Osteocyte (in vitro differentiated cells): ENCODE measurements at places on chromosomes 12 and 14. TPM values are rescaled to one million over a fixed set of nuclear protein-coding genes. Genes with fewer than 3 reads are reported as not detected.
A peak's percentile ranks its signal among the peaks of the same experiment; 100 is the strongest.

LRRC10 gene
- total RNA-seq: not detected in 2 replicates

SIRT4 gene
- 0.94 and 0.97 TPM in 2 replicates for total RNA-seq

- peak; percentile 30 for DNase-seq
- no peak overlapping the region for H3K27ac ChIP-seq
- peaks cover 37% of the 10 kb centered on the region for H3K27me3 ChIP-seq
- peaks cover 9% of the 10 kb centered on the region for H3K4me1 ChIP-seq
- H3K4me3 ChIP-seq: no peak overlapping the region
These were observed 23.5 kb upstream of the OASL start for GRCh38 chr12:121062391-121063045.

- no peaks in the 10 kb centered on the region for H3K27me3 ChIP-seq
- DNase-seq: no peak
These were observed 25.7 kb downstream of the KLRK1 start for GRCh38 chr12:10363914-10364814.

RPL10L gene
- not detected in 2 replicates for total RNA-seq

GRCh38 chr12:89084751-89085150, 267.6 kb downstream of the DUSP6 start:
- H3K4me1 ChIP-seq: peaks cover 2% of the 10 kb centered on the region
- no peak overlapping the region for H3K4me3 ChIP-seq
- no peak for DNase-seq

KCNMB4 gene
- total RNA-seq: 1.1 and 1.5 TPM in 2 replicates

DNA sequence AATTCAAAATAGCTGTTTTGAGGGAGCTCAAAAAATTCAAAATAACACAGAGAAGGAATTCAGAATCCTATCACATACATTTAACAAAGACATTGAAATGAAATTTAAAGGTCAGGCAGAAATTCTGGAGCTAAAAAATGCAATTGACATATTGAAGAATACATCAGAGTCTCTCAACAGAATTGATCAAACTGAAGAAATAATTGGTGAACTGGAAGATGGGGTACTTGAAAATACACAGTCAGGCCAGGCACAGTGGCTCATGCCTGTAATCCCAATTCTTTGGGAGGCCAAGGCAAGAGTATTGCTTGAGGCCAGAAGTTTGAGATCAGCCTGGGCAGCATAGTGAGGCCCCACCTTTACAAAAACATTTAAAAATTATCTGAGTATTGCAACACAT, 34.1 kb upstream of the DHRS7 start:
- peaks cover 3% of the 10 kb centered on the region for H3K36me3 ChIP-seq
- no peak overlapping the region for H3K4me3 ChIP-seq
- H3K27ac ChIP-seq: no peak overlapping the region
- peaks cover 15% of the 10 kb centered on the region for H3K27me3 ChIP-seq

- H3K27me3 ChIP-seq: no peaks in the 10 kb centered on the region
- H3K4me1 ChIP-seq: peaks cover 14% of the 10 kb centered on the region
- H3K27ac ChIP-seq: no peak overlapping the region
- H3K36me3 ChIP-seq: no peaks in the 10 kb centered on the region
- no peak for DNase-seq
These were observed 315.7 kb downstream of the NAV3 start for GRCh38 chr12:78146365-78146772.

GRCh38 chr12:92035477-92035876, 110.2 kb downstream of the BTG1 start:
- no peaks in the 10 kb centered on the region for H3K36me3 ChIP-seq
- no peak for DNase-seq
- no peaks in the 10 kb centered on the region for H3K27me3 ChIP-seq

PPFIA2 gene
- 0.65 and 0.67 TPM in 2 replicates for total RNA-seq

DNA sequence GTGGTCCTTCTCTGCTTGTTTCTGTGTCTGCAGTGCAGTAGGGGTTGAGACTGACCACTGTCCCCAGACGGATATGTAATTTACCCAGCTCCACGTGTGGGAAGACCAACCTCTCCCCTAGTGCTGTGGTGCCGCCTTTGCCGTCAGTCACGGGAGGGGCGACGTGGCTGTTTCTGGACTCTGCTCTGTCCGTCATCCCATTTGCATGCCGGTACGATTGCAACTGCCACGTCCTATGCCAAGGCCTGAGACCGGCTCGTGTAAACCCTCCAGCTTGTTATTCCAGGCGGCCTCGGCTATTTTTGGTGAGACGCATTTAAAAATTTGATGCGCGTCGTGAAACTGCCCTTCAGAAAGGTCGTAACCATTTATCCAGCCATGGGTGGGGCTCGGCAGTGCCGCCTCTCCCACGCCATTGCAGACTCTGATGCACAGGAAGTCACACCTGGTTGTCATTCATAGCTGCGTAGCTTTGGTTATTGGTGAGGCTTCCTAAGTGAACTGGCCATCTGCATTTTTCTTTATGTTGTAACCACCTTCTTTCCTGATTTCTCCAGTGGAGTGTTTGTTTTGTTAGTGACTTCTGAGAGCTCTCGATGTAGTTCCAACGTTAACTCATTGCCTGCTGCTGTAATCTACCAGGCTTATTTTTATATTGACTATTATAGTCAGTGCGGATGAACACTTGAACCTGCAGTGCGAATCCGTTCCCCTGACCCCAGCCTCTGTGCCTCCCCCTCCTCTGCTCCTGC, 75.1 kb downstream of the ADGRD1 start:
- DNase-seq: no peak
- H3K36me3 ChIP-seq: no peaks in the 10 kb centered on the region
- H3K27ac ChIP-seq: no peak overlapping the region
- H3K4me1 ChIP-seq: no peaks in the 10 kb centered on the region
- H3K4me3 ChIP-seq: no peak overlapping the region

DNA sequence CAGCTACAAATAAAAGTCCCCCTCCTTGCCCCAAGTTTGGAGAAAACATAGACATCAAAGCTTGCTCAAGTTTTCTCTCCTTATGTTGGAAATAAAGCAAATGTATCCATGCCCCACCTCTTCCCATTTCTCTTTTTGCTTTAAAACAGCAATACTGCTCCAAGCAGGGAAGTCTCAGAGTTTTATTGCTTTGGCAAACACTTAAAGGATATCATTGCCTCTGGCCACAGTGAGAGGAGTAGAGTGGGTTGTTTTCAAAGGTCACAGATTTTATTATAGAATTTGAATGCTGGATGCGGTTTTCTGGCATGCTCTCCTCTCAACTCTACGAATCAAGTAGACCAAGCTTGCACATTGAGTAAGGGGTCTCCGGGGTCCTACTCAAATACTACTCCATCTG, 149.7 kb downstream of the TTC7B start:
- no peaks in the 10 kb centered on the region for H3K27me3 ChIP-seq
- H3K36me3 ChIP-seq: peaks cover 17% of the 10 kb centered on the region
- no peak overlapping the region for H3K4me3 ChIP-seq
- no peak overlapping the region for H3K27ac ChIP-seq

GRCh38 chr14:24137529-24138395, 1.8 kb downstream of the PSME1 start:
- no peak for DNase-seq
- peak overlapping the region; percentile 79 for H3K4me3 ChIP-seq
- no peaks in the 10 kb centered on the region for H3K27me3 ChIP-seq
- peaks cover 19% of the 10 kb centered on the region for H3K36me3 ChIP-seq

TMEM119 gene
- total RNA-seq: 54.0 and 58.8 TPM in 2 replicates

- H3K36me3 ChIP-seq: peaks cover 12% of the 10 kb centered on the region
- H3K4me1 ChIP-seq: peaks cover 47% of the 10 kb centered on the region
- no peaks in the 10 kb centered on the region for H3K27me3 ChIP-seq
- peak overlapping the region; percentile 47 for H3K4me3 ChIP-seq
- H3K27ac ChIP-seq: peak overlapping the region; percentile 93
These were observed 102.7 kb upstream of the USP44 start for GRCh38 chr12:95653771-95654546.
